ENCODE measurements at places on chromosomes 12 and 14. TPM values are rescaled to one million over a fixed set of nuclear protein-coding genes. Genes with fewer than 3 reads are reported as not detected.

DNA sequence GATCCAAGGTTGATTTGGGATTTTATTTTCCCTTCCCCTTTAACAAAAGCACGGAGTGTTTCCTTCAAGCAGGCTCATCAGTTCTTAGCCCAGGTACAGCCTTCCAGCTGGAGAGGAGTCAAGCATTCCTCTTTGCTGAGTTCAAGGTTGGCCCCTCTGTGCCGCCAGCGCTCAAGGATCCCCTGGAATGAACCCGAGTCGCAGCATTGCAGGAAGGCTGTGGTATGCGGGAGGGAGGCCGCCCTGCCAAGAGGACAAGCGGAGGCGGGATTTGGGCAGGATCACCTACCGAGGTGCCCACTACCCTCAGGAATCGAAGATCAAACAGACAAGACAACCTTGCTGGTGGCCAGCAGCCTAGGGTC lies 53.9 kb upstream of the NCOR2 start:
- peaks cover 37% of the 10 kb centered on the region for H3K4me1 ChIP-seq
- no peaks in the 10 kb centered on the region for H3K27me3 ChIP-seq
- peak overlapping the region; percentile 82 for H3K27ac ChIP-seq
- H3K36me3 ChIP-seq = no peaks in the 10 kb centered on the region

- no peak for DNase-seq
- peaks cover 27% of the 10 kb centered on the region for H3K27me3 ChIP-seq
- H3K4me1 ChIP-seq = no peaks in the 10 kb centered on the region
- no peak overlapping the region for H3K27ac ChIP-seq
Measured at GRCh38 chr12:114698566-114699163, 14.7 kb upstream of the TBX3 start.

PRH2 gene
- not detected for total RNA-seq

GRCh38 chr12:1498199-1498740 lies 96.1 kb downstream of the FBXL14 start:
- H3K4me3 ChIP-seq = no peak overlapping the region
- no peak overlapping the region for H3K27ac ChIP-seq
- no peak for DNase-seq
- no peaks in the 10 kb centered on the region for H3K27me3 ChIP-seq

SLC25A47 gene
- not detected for total RNA-seq

DNA sequence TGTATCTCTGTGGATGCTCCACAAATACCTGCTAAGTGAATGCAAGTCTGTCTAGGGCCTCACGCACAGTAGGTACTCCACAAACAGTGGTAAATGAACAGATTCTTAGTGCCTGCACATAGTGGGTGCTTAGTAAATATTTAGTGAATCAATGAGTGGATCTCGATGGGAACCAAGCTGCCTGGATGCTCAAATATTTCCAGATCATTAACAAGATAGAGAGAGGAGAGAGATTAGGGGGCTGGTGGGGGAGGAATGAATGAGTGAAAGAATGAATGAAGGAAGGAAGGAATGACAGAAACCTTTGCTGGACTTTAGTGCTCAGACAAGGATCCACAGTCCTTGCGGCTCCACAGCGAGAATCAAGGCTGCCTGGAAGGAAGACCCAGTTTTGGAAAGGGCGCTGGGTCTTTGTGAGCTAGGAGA lies 118.2 kb downstream of the SCARB1 start:
- no peaks in the 10 kb centered on the region for H3K36me3 ChIP-seq
- H3K4me1 ChIP-seq = peaks cover 28% of the 10 kb centered on the region
- no peaks in the 10 kb centered on the region for H3K27me3 ChIP-seq
- peak overlapping the region; percentile 85 for H3K27ac ChIP-seq
- H3K4me3 ChIP-seq = peak overlapping the region; percentile 34
